ENCODE measurements at places on chromosomes 3 and 15.

GRCh38 chr3:193530231-193531165 is 24.2 kb downstream of the ATP13A4 start:
- DNase-seq, result no peak

GRCh38 chr3:172228036-172228415 is 188.6 kb downstream of the FNDC3B start:
- DNase-seq, result no peak

DNA sequence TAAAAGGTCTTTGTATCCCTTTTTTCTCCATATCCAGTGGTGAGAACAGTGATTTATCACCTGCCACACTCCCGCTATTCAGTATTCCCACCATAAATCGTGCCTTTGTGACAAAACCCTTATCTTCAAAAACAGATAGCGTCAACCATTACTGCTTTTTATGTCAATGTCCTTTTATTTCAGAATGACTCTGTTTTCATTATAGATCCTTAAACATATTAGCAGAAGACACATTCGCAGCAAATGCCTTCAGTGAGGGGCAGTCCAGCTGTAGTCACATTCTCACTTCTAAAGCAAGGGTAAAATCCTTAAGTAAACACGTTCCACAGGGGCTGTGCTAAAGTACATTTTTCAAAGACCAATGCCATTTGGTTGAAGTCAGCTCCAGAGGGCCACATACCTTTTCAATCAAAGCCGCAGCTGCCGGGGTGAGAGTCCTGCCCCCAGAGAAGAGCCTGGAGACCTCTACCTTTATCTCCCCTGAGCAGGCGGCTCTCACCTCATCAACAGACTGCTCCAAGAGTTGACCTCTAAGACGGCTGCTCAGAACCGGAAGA is 53.4 kb downstream of the PDZRN3 start:
- no peak for DNase-seq

GRCh38 chr15:28114721-28115622 is 15.9 kb upstream of the OCA2 start:
- peak; percentile 19 for DNase-seq

DNA sequence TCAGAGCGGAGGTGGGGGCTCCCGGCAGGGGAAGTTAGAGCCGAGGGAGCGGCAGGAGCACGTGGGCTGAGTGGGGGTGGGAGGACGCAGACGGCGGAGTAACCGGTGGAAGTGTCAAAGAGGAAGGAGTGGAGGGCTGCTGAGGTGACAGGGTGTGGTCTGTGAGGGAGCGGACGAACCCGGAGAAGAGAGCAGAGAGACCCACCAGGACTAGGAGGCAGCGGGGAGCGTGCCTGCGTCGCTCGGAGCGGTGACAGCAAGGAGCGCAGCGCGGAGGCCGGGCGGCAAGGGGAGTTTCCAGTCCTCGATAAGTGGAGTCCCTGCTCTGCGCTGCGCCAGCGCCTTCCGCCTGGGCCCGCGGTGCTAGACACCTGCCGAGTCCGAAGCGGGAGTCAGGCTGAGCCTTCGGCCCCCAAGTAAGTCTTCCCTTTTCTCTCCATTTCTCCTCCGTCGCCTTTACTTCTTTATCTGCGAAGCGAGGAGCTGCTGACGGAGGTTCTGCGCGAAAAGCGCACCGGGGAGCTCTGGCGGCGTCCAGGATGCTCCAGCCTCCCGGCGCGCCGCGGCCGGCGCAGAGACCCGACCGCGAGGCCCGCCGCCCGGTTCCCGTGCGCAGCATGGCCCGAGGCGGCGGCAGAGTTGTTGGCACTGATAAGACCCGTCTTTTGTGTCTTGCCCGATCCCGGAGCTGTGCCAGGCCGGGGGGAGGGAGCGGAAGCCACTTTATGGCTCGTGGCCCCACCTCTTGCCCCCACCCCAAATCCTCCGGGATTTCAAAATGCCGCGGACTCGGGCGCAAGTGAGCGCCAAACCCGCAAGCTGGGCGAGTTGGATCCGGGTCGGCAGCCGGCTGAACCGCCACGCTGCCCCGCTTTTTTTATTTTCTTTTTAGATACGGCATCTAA is 533.0 kb upstream of the SEMA6D start:
- DNase-seq, result no peak

GRCh38 chr3:8863891-8864290 is 94.5 kb upstream of the OXTR start:
- no peak for DNase-seq

- DNase-seq, result no peak
These were observed 651.8 kb upstream of the SGO1 start for GRCh38 chr3:20837676-20838302.

GRCh38 chr3:43796041-43796596 is 105.4 kb downstream of the ABHD5 start:
- DNase-seq, result no peak

DNA sequence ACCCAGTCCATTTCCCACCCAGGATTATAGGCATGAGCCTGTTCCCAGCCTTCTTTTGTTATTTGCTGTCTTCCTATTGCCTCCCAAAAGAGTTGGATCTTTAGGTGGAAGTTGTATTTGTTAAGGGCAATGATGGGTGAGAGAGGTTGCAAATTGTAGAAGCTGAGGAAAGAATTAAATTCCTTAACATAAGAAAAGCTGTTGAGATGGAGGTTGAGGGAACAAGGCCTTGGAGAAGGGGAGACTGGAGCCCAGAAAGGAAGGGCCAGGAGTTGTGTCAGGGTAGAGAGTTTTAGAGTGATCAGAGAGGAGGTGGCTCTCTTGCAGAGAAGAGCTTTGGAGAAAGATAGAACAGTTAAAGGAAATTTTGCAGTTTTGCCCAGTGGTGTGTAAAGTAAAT is 46.8 kb downstream of the PLS1 start:
- no peak for DNase-seq

DNA sequence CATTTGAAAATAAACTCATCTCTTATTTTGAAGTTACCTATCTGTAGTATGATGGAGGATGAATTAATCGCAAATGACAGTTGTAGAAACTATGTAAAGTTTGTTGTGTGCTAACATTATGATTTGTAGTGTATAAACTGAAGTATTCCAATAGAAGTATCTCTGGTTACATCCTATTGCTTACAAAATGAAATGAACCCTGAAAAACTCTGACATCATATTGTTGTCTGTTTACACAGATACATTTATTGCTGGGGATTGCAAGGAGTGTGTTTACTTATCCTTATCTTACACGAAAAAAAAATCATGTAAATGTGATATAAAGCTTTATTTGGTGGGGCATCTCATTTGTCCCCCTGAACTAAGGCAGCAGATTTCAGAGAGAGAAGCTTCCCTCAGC is 2.6 kb upstream of the ABHD10 start:
- no peak for DNase-seq

DNA sequence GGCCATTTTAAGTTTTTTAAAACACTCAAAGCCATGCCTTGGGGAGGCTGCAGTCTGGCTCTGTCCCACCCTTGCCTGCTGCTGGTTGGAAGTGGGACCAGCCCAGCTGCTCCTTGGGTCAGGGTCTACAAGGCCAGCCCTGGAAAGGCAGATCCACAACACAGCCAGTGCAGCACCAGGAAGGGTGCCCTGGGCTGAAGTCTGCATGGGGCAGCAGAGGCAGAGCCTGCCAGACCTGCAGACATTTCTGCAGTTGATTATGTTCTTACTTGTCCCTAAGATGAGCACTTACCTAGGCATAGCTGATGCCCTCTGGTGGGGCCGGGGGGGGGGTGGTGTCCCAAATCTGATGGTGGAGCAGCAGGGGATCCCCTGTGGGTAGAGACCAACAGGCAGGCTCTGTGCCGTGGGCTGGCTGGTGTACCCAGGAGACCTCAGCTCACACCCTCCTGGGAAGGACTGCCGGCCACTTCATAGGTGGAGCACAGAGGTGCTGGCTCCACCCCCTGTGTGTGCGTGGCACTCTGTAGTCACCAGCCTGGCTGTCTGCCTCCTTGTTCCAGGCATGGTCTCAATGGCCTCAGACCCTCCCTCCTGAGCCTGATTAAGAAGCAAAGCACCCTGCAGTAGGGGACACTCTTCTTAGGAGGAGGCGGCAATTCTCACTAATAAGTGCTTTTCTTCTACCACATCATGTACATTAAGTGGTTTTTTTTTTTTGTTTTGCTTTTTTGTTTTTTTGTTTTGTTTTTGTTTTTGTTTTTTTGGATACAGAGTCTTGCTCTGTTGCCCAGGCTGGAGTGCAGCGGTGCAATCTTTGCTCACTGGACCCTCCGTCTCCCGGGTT is 97.4 kb upstream of the KLF13 start:
- no peak for DNase-seq

GRCh38 chr3:126009181-126009580 is 40.2 kb downstream of the ROPN1B start:
- no peak for DNase-seq

DNA sequence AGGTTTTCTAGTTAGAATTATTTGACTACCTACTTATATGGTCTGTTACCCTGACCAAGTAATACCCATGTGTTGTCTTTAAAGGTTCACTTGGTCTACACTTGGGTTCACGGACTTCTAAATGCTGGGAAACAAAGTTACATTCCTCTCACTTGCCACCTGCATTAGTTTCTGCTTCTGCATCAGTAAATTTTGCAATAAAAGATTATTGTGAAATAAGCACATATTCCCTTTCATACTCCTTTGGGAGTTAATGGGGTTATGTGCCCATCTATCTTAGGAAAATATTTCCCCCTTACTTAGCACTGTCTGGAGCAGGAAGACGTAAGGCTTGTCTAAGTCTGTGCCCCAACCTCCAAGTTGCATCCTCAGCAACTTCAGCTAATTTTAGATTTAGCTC is 160.7 kb downstream of the FRMD5 start:
- DNase-seq, result no peak

DNA sequence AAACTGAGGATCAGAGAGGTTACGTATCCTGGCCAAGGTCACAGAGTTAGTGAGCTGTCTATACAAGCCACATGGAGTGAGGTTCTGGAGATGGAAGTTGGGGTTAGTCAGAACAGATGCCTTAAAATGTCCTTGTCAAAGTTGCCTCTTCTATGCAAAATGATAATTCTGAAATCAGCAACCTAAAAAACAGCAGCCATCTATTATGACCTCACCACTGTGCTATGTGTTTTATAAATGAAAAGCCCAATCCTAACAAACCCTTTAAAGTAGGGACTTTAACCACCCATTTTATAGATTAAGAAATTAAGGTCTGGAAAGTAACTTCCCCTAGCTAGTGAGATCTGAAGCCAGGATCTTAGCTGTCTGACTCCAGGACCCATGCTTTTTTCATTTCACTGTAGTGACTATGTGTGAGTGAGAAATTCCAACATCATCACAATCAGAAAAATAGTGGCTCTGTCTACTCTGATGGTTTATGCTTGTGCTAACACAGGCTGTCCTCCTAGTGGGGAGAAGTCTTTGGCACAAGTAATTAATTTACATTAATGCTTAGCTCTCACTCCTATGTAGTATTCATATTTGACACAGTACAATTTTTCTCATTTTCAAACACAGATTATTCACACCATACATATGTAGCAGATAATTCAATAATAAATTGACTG is 143.6 kb downstream of the ANO10 start:
- no peak for DNase-seq

DNA sequence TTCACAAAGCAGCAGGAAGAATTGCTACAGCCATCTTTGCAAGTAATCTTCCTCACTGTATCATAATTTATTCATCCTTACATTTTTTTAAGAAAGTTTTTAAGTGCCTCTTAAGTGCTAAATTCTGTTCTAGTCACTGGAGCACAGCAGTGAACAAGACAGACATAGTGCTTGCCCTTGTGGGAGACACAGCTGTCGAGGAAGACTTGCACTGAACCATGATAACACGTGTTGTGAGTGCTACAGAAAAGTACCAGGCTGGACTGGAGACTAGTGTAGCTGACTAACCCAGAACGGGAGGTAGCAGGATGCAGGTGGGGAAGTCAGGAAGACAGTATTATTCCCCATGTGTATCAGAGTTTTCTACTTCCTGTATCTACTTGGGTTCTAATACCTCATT is 300.6 kb downstream of the TBL1XR1 start:
- DNase-seq, result no peak

DNA sequence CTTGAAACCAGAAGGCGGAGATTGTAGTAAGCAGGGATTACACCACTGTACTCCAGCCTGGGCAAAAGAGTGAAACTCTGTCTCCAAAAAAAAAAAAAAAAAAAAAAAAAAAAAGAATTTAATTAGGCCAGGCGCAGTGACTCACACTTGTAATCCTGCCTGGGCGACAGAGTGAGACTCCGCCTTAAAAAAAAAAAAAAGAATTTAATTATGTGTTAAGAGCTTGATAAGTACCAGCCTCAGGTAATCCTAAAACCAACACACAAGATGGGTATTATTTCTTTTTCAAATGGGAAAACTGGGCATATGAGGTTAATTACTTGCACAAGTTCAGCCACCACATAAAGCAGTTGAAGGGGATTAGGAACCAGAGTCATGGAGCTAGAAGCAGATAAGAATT is 49.0 kb downstream of the PBRM1 start:
- no peak for DNase-seq

DNA sequence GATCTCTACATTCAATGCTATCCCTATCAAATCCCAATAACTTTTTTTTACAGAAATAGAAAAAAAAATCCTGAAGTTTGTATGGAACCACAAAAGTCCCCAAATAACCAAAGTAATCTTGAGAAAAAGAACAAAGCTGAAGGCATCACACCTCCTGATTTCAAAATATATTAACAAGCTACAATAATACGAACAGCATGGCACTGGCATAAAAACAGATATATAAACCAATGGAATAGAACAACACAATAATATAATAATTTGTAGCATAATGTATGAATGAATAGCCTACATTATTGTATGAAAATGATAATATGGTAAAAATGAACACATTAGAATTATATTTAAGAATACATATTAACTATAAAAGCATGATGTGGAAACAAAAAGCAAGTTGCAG is 76.7 kb upstream of the TMC3 start:
- no peak for DNase-seq

DNA sequence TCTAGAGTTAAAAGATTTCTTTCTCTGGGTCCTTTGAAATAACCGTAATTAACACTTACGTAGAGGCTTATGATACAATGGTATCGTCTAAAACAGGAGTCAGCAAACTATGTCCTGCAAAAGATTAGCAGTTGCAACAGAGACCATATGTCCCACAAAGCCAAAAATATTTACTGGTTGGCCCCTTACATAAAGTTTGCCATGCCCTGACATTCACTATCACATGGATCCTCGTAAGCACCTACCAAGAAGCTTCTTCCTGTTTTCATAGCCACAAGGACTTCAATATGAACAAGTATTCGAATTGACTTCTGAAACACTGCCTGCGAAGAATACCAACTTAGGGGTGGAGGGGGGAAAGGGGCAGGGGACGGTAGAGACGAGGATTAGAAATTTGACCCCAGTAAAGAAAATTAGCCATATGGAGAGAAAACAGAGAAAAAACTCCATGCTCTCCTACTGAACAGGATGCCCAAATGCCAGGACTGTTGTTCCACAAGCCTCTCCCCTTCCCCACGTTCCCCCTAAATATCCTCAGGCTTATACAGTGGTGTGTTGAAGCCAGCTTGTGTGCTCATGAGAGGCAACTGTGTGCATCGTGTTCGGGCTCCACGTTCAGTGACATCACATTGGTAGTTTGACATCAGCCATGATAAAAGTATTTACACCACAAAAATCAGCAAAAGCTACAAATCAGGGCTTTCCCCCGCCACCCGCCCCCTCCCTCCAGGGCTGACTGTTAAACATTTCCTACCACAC is 144.1 kb upstream of the HES1 start:
- no peak for DNase-seq

- peak; percentile 76 for DNase-seq
These were observed 1.3 kb downstream of the ZNF710 start for GRCh38 chr15:90002428-90002844.

- no peak for DNase-seq
These were observed 185.5 kb upstream of the KCNMB2 start for GRCh38 chr3:178350763-178351162.

GRCh38 chr3:120436523-120437050 is 14.2 kb downstream of the FSTL1 start:
- no peak for DNase-seq

- DNase-seq, result no peak
These were observed 265.8 kb downstream of the TAFA4 start for GRCh38 chr3:68666429-68667136.
